ENCODE measurements at places on chromosomes 12 and 14. TPM values are rescaled to one million over a fixed set of nuclear protein-coding genes. Genes with fewer than 3 reads are reported as not detected.

Gene AKAP3
- 2.0 TPM for total RNA-seq

Gene CSRNP2
- total RNA-seq: 17.3 TPM

Gene FOXA1
- total RNA-seq: 0.15 TPM

Gene SLCO1B3
- total RNA-seq: not detected

Gene WIF1
- total RNA-seq: not detected

Gene PPP1R36
- not detected for total RNA-seq

Gene SLC25A47
- total RNA-seq: not detected

Gene PIWIL1
- not detected for total RNA-seq

Gene IFI27L1
- 19.3 TPM for total RNA-seq

Gene JPH4
- total RNA-seq: 0.65 TPM

Gene SLC16A7
- total RNA-seq: 35.5 TPM

Gene SMCO2
- total RNA-seq: not detected

Gene HIF1A
- total RNA-seq: 163 TPM

Measured in activated CD8-positive, alpha-beta memory T cell treated with anti-CD3 and anti-CD28 coated beads for 36 hours (primary cell).